ENCODE measurements at places on chromosomes 6 and 20. TPM values are rescaled to one million over a fixed set of nuclear protein-coding genes. Genes with fewer than 3 reads are reported as not detected.

The GOPC gene
- total RNA-seq = 18.6 TPM

The DUSP22 gene
- 130 TPM for total RNA-seq

The CCN5 gene
- 0.15 TPM for total RNA-seq

The PAX1 gene
- not detected for total RNA-seq

The KCNB1 gene
- total RNA-seq = not detected

The ID4 gene
- not detected for total RNA-seq

The FAM184A gene
- 0.19 TPM for total RNA-seq

The PRRT1 gene
- total RNA-seq = 0.15 TPM

The HM13 gene
- total RNA-seq = 123 TPM

DNA sequence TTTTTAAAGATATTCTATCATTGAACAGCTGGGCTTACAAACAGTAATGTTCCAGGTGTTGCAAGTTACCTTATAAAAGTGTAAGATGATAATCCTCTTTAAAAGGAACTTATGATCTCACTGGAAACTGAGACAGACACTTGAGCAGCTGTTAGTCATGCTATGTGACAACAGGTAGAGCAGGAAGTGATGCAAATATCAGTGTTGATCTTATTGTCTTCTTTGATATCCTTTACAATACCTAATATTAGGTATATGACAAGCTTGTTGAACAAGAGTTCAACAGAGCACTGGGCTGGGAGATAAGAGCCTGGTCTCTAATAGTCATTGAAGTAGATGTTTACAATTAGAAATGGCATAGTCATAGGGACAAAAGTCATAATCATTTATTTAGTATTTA is 150.0 kb downstream of the UBE3D start:
- H3K4me3 ChIP-seq = no peak overlapping the region
- DNase-seq = no peak
- no peaks in the 10 kb centered on the region for H3K36me3 ChIP-seq
- no peak overlapping the region for H3K27ac ChIP-seq
- no peaks in the 10 kb centered on the region for H3K4me1 ChIP-seq

DNA sequence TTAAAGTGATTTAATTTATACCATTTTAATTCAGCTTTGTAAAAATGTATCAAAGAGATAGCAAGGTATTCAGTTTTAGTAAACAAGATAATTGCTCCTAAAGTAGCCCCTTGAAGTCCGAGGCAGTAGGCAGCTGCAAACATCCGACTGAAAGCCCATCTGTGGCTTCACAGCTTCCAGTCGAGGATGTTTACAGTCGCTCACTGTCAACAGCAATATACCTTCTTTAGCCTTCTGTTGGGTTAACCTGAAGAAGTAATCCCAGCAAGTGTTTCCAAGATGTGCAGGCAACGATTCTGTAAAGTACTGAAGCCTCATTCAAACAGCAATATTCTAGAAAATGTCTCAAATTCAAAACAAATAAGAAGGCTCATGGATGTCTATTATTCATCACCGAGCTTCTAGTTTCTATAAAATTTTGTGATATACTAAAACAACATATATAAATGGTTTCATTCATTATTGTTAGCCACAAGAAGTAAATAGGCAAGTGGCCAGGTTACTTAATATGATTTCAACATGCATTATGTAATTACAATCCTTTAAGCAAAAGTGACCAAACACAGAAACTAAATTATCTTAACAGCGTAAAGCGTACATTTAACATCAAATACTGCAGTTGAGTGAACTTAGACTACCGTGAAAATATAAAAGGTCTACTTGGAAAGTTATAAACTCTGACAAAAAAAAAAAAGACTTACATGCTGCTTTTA is 115.0 kb downstream of the OGFRL1 start:
- no peak for DNase-seq
- no peak overlapping the region for H3K27ac ChIP-seq
- H3K4me3 ChIP-seq = no peak overlapping the region

DNA sequence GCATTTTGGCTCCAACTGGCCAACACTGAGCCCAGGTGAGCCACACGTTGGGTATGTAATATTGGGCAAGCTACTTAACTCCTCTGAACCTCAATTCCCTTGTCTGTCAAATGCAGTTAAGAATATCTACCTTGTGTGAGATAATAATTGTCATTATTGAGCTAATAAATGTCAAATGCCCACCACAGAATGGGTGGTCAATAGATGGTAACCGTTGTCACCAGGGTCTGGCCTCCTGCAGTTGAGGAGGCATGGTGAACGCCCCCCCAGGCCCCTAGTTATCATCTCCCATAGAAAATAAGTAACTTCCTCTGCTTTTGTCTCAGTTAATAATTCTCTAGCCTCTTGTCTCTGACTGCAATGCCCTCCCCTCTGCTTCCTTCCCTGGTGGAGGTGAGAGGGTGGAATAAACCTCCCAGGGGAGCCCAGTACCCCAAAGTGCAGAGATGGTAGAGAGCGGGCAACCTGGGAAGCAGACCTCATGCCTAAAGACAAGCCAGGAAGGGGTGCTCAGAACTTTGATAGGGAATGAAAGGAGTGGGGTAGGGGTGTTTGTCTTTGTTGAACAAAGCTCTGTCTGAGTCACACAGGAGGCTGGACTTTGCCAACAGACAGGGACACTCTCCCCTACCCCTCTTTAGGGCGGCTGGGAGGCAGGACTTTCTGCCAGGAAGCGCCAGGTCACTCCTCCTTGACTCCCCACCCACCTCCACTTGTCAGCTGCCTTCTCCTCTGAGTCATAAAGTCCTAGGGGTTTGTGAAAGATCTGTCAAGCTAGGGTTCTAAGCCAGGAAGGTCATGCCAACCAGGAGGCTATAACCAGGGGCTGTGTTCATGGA is 1.3 kb upstream of the UNC5CL start:
- H3K27me3 ChIP-seq = no peaks in the 10 kb centered on the region
- no peak overlapping the region for H3K4me3 ChIP-seq
- H3K27ac ChIP-seq = no peak overlapping the region
- H3K4me1 ChIP-seq = no peaks in the 10 kb centered on the region
- H3K36me3 ChIP-seq = no peaks in the 10 kb centered on the region

GRCh38 chr6:41498968-41499599 is 47.1 kb upstream of the FOXP4 start:
- no peak overlapping the region for H3K27ac ChIP-seq
- no peak for DNase-seq
- H3K36me3 ChIP-seq = no peaks in the 10 kb centered on the region
- H3K4me1 ChIP-seq = peaks cover 4% of the 10 kb centered on the region
- H3K4me3 ChIP-seq = no peak overlapping the region
- H3K27me3 ChIP-seq = no peaks in the 10 kb centered on the region

- peak overlapping the region; percentile 77 for H3K27ac ChIP-seq
- H3K4me1 ChIP-seq = peaks cover 51% of the 10 kb centered on the region
- peaks cover 24% of the 10 kb centered on the region for H3K36me3 ChIP-seq
- H3K27me3 ChIP-seq = no peaks in the 10 kb centered on the region
- no peak overlapping the region for H3K4me3 ChIP-seq
These were observed 27.8 kb downstream of the PPP1R16B start for GRCh38 chr20:38833154-38833856.

GRCh38 chr6:41073968-41074691 is 1.4 kb downstream of the NFYA start:
- no peak for DNase-seq
- peak overlapping the region; percentile 99 for H3K27ac ChIP-seq
- H3K27me3 ChIP-seq = no peaks in the 10 kb centered on the region

GRCh38 chr6:107064579-107065065 is 36.6 kb downstream of the MTRES1 start:
- H3K27ac ChIP-seq = no peak overlapping the region
- no peak for DNase-seq
- H3K27me3 ChIP-seq = no peaks in the 10 kb centered on the region
- no peak overlapping the region for H3K4me3 ChIP-seq

GRCh38 chr6:156485150-156485549 is 292.0 kb upstream of the ARID1B start:
- no peak overlapping the region for H3K27ac ChIP-seq
- no peak for DNase-seq
- no peaks in the 10 kb centered on the region for H3K4me1 ChIP-seq

DNA sequence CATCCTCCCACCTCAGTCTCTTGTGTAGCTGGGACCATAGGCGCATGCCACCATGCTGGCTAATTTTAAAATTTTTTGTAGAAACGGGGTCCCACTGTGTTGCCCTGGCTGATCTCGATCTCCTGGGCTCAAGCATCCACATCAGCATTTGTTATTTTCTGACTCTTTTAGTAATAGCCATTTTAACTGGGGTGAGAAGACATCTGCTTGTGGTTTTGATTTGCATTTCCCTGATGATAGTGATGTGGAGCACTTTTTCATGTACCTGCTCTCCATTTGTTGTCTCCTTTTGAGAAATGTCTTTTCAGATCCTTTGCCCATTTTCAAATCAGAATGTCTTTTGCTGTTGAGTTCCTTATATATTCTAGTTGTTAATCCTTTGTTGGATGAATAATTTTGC is 22.2 kb upstream of the TULP4 start:
- no peaks in the 10 kb centered on the region for H3K27me3 ChIP-seq
- DNase-seq = peak; percentile 45
- H3K4me3 ChIP-seq = peak overlapping the region; percentile 55
- peaks cover 30% of the 10 kb centered on the region for H3K4me1 ChIP-seq
- H3K27ac ChIP-seq = peak overlapping the region; percentile 57

DNA sequence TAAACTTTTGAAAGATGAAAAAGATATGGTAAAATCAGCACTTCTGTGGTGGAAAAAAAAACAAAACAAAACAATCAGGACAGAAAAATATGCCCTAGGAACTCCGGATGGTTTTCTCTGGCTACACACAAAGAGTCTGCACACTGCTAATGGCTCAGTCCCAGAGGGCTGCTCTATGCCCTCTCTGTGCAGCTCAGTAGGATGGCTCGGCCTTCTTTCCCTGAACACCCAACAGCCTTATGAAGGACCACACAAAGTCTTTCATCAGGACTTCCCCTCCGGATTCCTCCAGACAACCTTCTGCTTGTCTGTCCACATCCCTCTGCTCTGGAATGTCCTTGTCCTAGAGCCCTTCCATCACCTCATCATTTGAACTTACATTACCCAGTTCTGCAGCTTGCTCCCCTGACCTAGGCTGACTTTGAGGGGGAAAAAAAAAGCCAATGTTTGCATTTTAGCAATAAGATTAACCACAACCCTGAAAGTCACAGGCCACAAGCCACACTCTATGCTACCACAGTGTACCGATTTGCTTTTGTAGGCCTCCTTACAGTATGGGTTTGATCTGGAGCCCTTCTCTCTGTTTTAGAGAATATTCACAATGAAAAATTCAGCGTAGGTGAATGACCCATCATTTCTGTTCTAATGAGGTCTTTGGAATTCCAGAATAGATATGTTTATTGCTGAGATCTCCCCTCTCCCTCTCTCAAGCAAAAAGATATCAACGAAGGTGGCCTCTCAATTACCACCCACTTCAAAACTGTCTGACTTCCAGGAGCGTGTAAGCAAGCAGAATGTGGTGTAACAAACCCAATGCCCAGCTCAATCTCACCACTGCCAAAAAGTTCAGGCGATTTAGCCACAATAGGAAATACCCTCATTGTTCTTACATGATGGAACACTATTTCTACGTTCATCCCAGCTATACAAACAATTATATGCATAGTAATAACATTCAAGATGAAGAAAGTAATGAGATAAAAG is 164.0 kb downstream of the GMDS start:
- peaks cover 24% of the 10 kb centered on the region for H3K4me1 ChIP-seq
- peak overlapping the region; percentile 17 for H3K4me3 ChIP-seq
- no peak overlapping the region for H3K27ac ChIP-seq
- H3K36me3 ChIP-seq = no peaks in the 10 kb centered on the region
- DNase-seq = peak; percentile 68

GRCh38 chr6:163984124-163984936 is 569.8 kb downstream of the QKI start:
- peak; percentile 8 for DNase-seq
- H3K27me3 ChIP-seq = no peaks in the 10 kb centered on the region
- H3K4me3 ChIP-seq = no peak overlapping the region

DNA sequence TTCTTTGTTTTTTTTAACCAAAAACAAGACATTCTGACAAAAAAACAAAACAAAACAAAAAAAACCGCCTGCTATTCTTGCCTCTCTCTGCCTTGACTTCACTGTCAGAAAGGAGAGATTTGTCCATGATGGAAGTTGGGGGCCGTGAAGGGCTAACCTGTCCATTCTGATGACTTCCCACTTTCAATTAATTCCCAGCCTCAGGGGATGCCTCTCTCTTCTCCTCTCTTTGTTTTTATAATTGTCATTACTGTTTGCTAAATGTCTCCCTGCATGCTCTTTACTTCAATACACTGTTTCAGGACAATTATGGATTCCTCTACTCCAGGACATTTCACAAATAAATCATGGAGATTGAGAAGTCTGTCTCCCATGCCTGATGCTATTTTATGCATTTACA is 130.5 kb upstream of the CNR1 start:
- no peak overlapping the region for H3K4me3 ChIP-seq
- DNase-seq = no peak
- H3K4me1 ChIP-seq = no peaks in the 10 kb centered on the region
- no peak overlapping the region for H3K27ac ChIP-seq

DNA sequence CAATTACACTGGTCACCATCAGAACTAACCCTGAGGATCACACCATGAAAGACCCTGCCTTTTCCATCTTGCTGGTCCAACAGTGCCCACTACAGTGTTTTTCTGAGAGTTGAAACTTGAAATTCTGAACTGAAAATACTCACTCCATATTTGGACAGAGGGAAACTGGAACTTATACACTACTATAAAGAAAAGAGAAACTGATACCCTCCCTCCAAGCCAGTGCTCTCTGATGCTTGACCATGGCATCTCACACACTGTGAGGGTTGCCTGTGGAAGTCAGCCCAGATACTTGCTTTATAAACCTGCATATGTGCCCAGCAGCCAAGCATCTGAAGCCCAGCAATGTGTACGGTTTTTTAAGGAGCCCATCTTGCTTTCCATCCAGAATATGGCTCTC is 108.7 kb downstream of the FOXA2 start:
- H3K4me1 ChIP-seq = no peaks in the 10 kb centered on the region
- H3K4me3 ChIP-seq = no peak overlapping the region
- H3K27me3 ChIP-seq = no peaks in the 10 kb centered on the region

GRCh38 chr20:49905415-49906091 is 9.8 kb downstream of the SPATA2 start:
- H3K4me3 ChIP-seq = no peak overlapping the region
- H3K4me1 ChIP-seq = no peaks in the 10 kb centered on the region
- H3K27ac ChIP-seq = no peak overlapping the region
- peaks cover 17% of the 10 kb centered on the region for H3K36me3 ChIP-seq
- DNase-seq = no peak

DNA sequence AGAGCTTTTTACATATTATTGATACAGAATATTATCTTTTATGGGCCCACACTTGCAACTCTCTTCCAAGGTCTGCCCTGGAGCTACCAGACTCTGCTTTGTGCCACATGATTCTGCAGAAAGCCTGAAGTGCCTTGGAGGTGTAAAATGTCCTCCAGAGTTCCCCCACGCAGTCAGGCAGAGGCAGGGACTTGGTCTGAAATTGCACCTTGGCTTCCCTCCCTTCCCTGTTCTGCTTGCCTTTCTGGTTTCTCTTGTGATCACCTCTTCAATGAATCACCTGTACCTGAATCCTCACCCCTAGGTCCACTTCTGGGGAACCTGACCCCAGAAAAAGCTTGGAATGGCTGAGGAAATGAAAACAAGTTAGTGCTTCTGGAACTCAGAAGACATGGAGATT is 43.0 kb upstream of the TGM2 start:
- no peak overlapping the region for H3K4me3 ChIP-seq
- no peaks in the 10 kb centered on the region for H3K36me3 ChIP-seq
- no peaks in the 10 kb centered on the region for H3K27me3 ChIP-seq
- no peaks in the 10 kb centered on the region for H3K4me1 ChIP-seq
- no peak for DNase-seq

All from GM12878 (cell line).